ENCODE measurements at places on chromosomes 11 and 22.

- H3K4me1 ChIP-seq, result peaks cover 16% of the 10 kb centered on the region
- no peaks in the 10 kb centered on the region for H3K36me3 ChIP-seq
- no peak overlapping the region for H3K4me3 ChIP-seq
- no peak overlapping the region for H3K27ac ChIP-seq
- DNase-seq, result no peak
Measured at GRCh38 chr11:1532606-1533341, 39.3 kb downstream of the DUSP8 start.

DNA sequence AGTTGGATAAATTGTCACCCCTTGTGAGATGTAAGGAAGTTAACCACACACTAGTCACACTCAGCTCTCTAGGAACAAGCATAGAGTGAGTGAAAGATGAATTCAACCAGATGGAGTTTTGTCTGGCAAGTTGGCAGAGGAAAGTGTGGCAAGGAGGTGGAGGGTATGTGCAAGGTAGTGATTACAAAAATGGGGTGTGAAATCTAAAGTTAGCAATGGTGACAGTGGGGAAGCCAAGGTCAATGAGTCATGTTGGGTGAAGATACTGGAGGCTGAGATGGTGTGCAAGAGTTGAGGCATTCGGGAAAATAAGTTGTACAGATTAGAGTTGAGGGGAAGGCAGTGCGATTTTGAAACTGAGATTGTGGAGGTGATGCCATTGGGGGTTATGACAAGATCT, 33.7 kb downstream of the MRGPRX2 start:
- H3K27ac ChIP-seq, result no peak overlapping the region
- peaks cover 41% of the 10 kb centered on the region for H3K27me3 ChIP-seq
- no peaks in the 10 kb centered on the region for H3K4me1 ChIP-seq
- no peaks in the 10 kb centered on the region for H3K36me3 ChIP-seq
- H3K4me3 ChIP-seq, result no peak overlapping the region
- no peak for DNase-seq

- no peak for DNase-seq
- H3K27ac ChIP-seq, result no peak overlapping the region
- peaks cover 8% of the 10 kb centered on the region for H3K4me1 ChIP-seq
- no peaks in the 10 kb centered on the region for H3K36me3 ChIP-seq
- no peak overlapping the region for H3K4me3 ChIP-seq
Measured at GRCh38 chr11:8717544-8717875, 34.9 kb downstream of the RPL27A start.

- H3K4me1 ChIP-seq, result peaks cover 9% of the 10 kb centered on the region
- H3K36me3 ChIP-seq, result no peaks in the 10 kb centered on the region
- H3K4me3 ChIP-seq, result no peak overlapping the region
- H3K27ac ChIP-seq, result no peak overlapping the region
- DNase-seq, result no peak
Measured at GRCh38 chr11:79021601-79022000, 419.2 kb downstream of the TENM4 start.
